ENCODE measurements at places on chromosomes 2 and 18.

DNA sequence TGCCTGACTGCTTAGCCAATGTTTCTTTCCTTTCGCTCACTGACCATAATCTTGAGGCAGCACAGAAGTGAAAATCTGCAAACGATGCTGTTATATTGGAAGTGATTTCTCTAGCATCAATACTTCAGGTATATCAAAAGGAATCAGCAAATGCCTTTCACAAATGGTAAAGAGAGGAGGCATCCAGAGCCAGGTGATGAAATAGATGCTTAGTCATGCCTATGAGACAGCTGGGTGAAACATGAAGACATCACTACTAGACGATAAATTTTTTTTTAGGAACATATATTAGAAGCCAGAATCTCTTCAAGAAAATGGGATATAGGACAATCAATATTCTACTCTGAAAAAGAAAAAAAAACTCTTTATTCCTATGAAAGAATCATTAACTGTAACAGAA is 249.2 kb upstream of the SLC39A10 start:
- DNase-seq: no peak

DNA sequence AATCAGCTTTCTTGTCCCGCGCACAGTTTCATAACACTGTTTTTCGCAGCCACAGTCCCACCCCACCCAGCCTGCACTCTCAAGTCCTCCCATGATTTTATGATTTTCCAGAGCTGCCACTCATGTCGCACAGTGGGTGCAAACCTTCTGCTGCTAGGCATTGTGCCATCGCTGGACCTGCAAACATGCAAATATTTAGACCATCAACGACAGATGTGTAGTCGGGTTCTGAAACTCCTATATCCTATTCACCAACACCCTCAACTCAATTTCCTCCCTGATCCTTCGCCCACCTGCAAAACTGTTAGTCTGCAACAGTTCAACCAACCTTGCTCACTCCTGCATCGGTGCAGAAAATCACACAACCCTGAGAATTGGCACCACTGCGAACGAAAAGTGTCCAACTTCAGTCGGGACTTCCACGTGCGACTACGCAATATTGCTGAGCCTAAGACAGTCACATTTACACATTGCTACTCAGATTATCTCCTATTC is 871 bp upstream of the ALS2 start:
- DNase-seq: peak; percentile 69

DNA sequence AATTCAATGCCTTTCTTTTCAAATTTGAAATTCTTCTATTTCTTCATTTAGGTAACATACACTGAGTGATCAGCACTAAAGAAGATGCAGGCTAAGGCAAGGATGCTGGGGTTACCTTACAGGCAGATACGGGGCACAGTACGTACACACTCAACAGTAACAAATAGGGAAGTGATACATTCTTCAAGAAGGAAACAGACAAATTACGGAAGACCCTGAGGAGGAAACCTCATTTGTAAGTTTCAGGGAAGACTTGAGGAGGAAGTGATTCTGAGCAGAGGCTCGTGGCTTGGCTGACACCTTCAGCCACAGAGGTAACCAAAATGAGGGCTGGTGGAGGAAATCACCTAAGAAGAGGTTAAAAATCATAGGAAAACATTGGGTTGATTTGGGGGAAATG is 1108.3 kb upstream of the KLHL29 start:
- no peak for DNase-seq

DNA sequence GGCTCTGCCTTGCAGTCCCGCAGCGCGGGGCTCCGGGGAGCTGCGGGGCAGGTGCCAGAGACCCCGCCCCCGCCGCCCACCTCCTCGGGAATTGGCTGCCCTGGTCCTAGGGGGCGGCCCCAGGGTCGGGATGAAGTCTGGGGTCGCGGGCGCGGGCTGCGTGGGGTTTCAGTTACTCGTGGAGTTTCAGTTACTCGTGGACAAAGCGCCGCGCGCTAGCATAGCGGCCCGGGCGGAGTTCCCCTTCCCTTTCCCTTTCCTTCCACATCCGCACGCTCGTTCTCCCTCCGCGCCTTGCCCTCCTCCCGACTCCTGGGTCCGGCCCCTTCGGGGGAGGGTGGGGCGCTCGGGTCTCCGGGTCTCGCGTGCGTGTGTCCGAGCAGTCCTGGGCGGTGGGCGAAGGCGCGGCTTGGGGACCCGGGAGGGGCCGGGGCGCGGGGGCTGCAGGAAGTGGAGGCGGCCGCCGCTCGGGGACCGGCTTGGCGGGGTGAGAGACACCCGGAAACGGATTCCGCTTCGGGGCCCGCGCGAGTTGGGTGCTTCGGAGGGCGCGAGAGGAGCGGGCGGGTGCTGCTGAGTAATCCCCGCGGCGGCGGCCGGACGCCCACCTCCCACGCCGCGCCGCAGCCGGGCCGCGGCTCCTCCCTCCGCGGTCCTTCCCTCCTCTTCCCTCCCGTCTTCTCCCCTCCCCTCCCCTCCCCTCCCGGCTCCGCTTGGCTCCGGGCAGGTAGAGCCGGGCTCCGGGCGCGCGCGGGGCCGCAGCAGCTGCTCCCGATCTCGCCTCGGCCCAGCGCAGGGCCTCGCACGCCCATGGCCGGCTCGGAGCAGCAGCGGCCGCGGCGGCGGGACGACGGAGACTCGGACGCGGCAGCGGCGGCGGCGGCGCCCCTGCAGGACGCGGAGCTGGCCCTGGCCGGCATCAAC is at the start of gene TTC39C:
TTC39C (plus strand) TSS at position 693 of the 924 bp plus-strand sequence; CDS start at position 811, 118 bp downstream.
- peak; percentile 25 for DNase-seq

DNA sequence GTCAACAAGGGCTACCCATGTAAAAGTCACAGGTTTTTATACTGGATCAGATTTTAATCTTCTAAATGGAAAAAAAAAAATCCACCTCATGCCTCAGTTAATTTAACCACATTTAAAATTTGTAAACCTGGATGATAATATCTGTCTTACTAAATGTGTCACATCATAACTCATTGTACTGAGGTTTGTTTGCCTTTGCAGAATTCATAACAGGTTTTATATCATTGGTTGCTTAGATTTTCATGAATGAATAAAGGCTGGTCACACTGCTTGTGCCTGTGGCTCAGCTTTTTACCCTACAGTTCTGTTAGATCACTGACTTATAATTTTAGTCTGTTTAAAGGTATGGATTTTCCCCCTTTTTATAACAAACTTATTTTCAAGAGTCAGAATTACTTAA is 48.9 kb downstream of the PSMD14 start:
- no peak for DNase-seq

DNA sequence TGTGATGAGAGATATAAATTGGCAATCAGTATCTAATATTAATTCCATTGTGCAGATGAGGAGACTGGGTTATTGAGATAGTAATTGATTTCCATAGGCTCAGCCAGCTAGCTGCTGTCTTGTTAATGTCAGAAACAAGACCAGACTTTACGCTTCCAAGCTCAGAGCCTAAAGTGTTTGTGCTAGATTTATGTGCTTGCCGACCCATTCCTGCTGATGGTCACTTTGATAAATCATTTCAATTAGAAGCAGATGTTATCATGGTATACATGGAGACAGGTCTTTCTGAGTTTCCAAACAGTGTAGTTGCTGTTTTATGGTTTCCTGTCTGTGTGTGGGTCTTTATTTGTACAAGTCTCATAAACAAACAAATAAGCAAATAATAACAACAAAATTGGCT is 92.8 kb downstream of the AQP4 start:
- DNase-seq: no peak

GRCh38 chr2:133422931-133423351 is 145.3 kb downstream of the NCKAP5 start:
- no peak for DNase-seq
